ENCODE measurements at places on chromosomes 5 and 9.

DNA sequence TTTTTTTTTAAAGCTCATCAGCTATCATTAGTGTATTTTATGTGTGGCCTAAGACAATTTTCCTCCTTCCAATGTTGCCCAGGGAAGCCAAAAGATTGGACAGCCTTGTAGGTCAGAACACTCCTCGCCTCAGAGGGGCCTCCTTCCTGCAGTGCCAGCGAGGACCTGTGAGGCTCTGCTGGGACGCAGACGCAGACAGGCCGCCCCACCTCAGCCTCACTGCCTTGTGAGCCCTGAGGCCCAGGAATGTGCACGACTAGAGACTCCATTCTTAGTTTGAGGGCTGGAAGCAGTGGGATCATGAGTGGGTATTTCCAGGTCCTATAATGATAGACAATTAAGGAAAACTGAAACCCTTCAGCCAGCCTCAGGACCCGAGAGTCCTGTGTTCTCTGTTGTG is 85.4 kb downstream of the PJA2 start:
- DNase-seq, result no peak

GRCh38 chr5:15080219-15080618 is 208.6 kb upstream of the ANKH start:
- no peak for DNase-seq

DNA sequence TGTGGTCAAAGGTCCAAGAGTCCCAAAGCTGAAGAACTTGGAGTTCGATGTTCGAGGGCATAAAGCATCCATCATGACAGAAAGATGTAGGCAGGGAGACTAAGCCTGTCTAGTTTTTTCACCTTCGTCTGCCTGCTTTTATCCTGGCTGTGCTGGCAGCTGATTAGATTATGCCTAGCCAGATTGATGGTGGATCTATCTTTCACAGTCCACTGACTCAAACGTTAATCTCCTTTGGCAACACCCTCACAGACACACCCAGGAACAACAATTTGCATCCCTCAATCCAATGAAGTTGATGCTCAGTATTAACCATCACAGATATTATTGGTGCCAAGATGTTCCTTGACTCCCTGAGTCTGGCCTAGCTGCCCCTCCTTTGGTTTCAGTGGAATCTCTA is 530.8 kb upstream of the CLINT1 start:
- no peak for DNase-seq

- DNase-seq, result no peak
Observed at GRCh38 chr5:80069251-80069800, 34.2 kb downstream of the THBS4 start.

GRCh38 chr5:124045412-124045811 is 533.4 kb downstream of the CSNK1G3 start:
- no peak for DNase-seq

GRCh38 chr5:41416336-41416735 is 94.1 kb downstream of the PLCXD3 start:
- DNase-seq, result no peak

- DNase-seq, result no peak
Observed at GRCh38 chr9:24516463-24516862, 29.2 kb downstream of the IZUMO3 start.

GRCh38 chr5:52876456-52876855 is 88.7 kb downstream of the ITGA1 start:
- DNase-seq, result no peak

GRCh38 chr9:33778700-33779351 is 16.5 kb upstream of the PRSS3 start:
- DNase-seq, result peak; percentile 10

DNA sequence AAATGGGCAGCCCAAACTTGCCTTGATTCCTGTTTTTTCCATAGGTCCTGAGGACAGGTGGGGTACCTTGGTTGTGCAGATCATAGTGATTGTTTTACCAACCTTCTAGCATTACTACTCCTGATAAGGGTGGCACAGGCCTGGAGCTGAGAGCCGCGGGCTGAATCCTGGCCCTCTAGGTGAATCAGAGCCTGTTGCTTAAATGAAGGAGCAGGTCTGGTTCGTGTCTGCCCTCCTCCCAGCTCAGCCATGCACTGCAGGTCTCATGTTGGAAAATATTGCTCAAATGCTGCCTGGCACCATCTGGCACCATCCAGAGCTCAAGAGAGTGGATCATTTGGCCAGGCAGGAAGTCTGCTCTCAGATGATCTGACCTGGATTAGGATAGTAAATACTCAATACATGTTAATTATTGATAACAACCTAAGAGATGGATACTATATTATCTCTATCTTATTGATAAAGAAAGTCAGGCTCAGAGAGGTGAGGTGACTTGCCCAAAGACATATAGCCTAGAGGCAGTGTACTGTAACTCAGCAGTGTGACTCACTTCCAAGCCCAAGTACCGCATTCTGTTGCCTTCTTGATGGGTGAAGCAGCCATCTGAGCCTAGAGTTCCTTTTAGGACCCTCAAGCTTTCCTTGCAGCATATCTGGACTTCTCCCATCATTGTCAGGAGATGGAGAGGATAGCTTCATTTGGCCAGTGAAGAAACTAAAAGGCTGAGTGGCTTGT is 104.3 kb upstream of the PITX1 start:
- DNase-seq, result no peak

GRCh38 chr5:1330146-1330846 is 14.6 kb downstream of the CLPTM1L start:
- no peak for DNase-seq

- DNase-seq, result no peak
Observed at GRCh38 chr9:95822015-95822414, 53.5 kb upstream of the ERCC6L2 start.

GRCh38 chr9:99561509-99561917 is 260.2 kb upstream of the NR4A3 start:
- no peak for DNase-seq

DNA sequence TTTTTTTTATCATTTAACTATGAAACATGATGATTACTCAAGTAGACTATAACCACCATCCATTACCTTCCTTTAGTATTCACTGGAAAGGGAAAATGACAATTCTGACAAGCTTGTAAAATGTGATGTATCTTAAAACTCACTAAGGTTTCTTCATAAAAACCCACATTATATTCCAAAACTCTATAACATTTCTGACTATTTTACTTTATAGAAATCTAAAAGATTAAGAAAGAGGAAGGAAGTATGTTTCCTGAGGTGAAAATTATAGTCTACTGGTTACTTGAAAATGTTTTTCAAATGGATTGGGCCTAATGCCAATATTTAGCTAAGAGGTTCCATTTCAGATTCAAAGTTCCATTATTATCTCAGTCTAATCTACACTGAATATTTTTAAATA is 1982.2 kb upstream of the C9orf72 start:
- DNase-seq, result no peak

- DNase-seq, result no peak
Observed at GRCh38 chr9:109767404-109767803, 12.6 kb upstream of the PALM2AKAP2 start.

DNA sequence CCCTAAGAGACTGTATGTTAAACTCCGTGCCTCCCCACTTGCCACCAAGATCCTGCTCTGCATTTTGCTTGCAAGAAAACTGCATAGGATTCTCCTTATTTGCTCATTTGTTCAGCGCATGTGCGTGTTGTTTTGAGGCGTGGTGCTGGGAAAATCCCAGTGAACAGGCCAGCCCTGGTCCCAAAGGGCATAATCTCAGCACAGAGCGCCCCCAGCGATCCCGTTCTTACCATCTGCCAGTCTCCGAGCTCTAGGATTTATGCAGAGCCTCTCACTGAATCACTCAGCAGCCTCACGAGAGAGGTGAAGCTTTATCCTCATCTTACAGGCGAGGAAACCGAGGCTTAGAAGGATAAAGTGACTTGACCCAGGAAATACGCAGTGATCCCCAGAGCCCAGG is 11.5 kb downstream of the PRRX2 start:
- DNase-seq, result no peak

DNA sequence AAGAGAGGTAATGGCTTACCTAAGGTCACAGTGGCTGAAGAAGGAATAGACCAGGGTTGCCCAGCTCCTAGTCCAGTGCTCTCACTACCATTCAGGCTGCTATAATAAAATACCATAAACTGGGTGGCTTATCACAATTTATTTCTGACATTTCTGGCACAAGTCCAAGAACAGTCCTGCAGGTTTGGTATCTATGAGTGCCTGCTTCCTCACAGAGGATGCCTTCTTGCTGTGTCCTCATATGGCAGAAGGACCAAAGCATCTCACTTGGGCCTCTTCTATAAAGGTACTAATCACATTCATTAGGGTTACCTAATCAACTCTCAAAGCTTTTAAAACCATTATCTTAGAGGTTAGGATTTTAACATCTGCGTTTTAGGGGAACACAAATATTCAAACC is 17.2 kb downstream of the STARD4 start:
- DNase-seq, result no peak

DNA sequence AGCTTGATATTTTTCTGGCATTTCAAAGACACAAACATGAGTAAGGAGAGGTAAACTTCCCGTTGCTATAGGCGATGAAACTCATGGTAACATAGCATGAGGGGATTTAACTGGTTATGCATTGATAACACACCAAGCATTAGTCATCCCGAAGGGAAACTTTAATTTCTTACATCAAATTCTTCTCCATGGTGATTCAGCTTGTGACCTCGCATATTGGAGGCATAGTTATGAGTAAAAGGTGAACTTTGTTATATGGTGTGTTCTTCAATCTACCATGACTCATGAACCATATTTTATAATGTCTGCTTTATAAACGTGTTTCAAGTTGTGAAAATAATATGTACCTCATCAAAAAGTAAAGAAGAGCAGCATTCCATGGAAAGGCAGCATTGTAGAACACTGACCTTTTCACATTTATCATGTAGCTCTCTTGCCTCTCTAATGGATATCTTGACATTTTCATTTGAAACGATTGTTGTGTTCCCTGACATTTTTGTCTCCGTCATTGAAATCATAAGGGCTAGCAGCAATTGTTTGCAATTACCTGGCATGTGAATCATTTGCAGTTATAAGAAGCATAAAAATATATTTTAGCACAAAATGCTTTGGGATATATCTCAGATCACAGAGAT is 491.8 kb downstream of the ANXA1 start:
- no peak for DNase-seq

DNA sequence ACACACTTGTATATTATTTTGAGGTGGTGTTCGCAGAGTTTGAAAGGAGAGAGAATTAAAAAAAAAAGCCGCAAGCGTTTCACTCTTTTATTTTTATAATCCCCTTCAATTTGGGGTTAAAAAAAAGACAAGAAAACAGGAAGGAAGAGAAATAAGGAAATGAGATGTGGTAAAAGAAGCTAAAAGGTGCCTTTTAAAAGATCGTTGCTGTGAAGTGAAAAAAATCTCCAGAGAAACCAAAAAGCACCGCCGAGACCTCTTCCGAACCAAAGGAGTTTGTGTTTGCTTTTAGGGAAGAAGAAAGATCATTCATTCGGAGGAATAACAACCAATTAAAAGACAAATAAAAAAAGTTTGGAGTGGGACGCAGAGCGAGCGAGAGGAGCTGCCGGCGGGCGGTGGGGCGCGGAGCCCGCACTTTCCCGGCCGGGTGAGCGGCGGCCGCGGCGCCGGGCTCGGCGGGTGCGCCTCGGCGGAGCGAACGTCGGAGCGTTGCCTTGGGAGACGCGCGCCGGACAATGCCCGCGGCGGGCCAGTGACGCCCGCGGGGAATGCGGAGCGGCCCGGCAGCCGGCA is 355 bp downstream of the TLE4 start:
- no peak for DNase-seq

DNA sequence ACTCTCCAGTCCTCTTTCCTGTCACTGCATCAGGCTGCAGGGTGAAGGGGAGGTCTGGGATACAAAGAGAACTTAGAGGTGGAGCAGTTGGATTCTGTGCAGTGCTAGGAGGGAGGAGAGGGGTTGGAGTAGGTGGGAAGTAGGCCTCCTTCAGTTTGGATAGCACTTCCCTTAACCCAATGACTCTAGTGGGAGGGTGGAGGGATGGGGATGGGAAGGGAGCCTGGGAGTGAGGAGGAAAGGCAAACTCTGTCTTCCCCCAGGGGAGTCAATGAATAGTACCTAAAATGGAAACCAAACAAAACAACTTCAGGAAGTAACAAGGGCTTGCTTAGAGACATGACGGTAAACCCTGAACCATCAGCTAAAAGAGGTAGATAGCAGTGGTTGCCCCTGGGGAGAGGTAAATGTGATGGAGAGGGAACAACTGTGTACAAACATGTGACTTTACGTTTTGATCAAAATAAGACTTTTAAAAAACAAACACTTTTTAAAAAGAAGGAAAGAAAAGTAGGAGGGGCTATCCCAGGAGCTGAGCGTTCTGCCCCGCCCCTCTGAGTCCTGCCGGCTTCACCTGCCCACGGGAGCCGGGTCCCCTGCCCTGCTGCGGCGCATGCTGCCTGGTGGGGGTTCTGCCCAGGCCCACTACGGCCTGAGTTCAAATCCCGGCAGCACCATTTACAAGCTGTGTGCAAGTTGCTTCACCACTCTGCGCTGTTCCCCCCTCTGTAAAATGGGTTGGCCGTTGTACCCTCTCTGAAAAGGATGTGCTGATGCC is 30.9 kb downstream of the GSN start:
- no peak for DNase-seq

- DNase-seq, result no peak
Observed at GRCh38 chr5:95934207-95934804, 27.3 kb downstream of the ELL2 start.

- DNase-seq, result no peak
Observed at GRCh38 chr9:70949239-70949638, 172.2 kb downstream of the TRPM3 start.

- no peak for DNase-seq
Observed at GRCh38 chr5:88154891-88155290, 113.8 kb downstream of the TMEM161B start.

GRCh38 chr5:126354012-126354857 is 69.0 kb upstream of the GRAMD2B start:
- DNase-seq, result no peak

GRCh38 chr5:62536783-62537182 is 41.8 kb upstream of the LRRC70 start:
- no peak for DNase-seq

GRCh38 chr9:127154390-127155191 is 32.2 kb upstream of the ANGPTL2 start:
- peak; percentile 25 for DNase-seq

GRCh38 chr5:96252596-96252995 is 180.5 kb downstream of the PCSK1 start:
- DNase-seq, result no peak

DNA sequence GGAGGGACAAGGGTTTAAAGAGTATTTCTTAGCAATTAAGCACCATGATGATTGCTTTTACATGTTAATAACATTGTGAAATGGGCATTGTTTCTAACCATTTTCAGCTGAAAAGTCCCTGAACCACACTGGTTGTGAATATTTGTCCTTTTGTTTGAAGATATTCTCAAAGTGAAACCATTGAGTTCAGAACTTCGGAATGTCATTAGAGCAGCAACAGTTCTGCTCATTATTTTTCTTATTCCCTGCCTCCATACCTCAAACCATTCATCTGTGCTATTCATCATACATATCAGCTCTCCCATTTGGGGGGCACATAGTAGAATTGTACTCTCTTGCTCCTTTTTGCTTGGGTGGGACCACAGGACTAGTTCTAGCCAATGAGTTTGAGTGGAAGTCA is 553.0 kb upstream of the ZNF462 start:
- DNase-seq, result no peak

GRCh38 chr5:124580925-124581737 is 165.3 kb downstream of the ZNF608 start:
- DNase-seq, result no peak

GRCh38 chr9:94864862-94865509 is 138.5 kb downstream of the AOPEP start:
- no peak for DNase-seq
